ENCODE measurements at places on chromosomes 3 and 15.

- H3K27me3 ChIP-seq, result no peaks in the 10 kb centered on the region
- H3K36me3 ChIP-seq, result no peaks in the 10 kb centered on the region
- no peak for DNase-seq
- H3K27ac ChIP-seq, result no peak overlapping the region
- H3K4me1 ChIP-seq, result no peaks in the 10 kb centered on the region
- no peak overlapping the region for H3K4me3 ChIP-seq
Measured at GRCh38 chr3:49462222-49462621, 7.8 kb upstream of the DAG1 start.

DNA sequence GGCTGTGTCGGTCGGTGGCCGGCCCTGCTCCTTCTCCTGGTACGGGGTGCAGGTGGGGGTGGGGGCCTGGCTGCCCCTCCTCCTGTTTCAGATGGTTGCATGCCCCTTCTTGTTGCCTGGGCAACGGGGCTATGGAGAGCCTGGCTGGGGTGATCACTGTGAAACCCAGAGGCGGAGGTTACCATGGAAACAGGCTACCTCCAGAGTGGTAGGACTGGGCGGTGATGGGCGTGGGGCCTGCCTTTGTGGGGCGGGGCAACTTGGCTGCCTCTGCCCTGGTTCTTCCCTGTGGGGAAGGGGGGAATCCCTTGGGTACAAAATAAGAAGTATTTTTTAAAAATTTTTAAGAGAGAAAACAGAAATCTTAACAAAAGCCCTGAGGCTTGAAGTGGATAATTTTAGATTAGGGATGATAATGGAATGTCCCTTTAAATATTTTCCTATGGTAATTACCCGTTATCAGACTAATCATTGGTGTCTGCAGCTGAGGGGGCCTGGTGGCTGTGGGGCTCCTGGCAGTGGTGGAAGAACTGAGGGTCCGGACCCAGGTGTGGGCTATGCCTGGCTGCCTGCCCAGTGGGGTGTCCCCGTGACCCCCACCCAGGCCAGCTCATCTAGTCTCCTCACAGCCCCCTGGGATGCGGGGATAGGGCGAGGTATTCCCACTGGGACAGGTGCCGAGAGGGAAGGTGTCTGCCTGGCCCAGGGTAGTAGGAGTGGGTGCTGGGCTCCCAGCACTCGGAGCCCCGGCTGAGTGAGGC is 32.5 kb downstream of the PLXNA1 start:
- H3K36me3 ChIP-seq, result no peaks in the 10 kb centered on the region
- DNase-seq, result no peak
- no peaks in the 10 kb centered on the region for H3K27me3 ChIP-seq

DNA sequence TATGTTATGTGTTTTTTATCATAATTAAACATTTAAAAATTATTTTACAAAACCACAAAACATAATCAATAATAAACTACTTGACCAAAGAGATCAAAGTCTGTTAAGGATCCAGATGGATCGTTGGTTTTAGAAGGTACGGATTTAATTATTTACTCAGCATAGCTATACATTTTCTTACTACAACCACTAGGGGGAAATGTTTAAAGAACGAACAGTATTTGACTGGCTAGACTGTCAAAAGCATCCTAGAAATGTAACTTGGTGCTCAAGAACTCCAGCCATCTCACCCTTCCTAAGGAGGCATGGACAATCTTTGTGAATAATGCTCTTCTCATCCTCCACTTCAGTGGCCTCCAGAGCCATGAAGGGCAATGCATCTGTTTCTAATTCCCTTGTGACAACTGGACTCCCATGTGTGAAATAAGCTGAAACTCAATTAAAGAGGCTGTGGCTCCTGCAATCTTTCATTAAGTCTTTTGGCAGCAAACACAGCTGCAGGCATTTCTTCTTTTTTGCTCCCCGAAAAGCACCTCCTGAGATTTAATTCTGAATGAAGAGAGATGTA is 94.7 kb upstream of the TUSC7 start:
- no peak overlapping the region for H3K27ac ChIP-seq
- H3K4me1 ChIP-seq, result no peaks in the 10 kb centered on the region
- H3K27me3 ChIP-seq, result no peaks in the 10 kb centered on the region
- H3K36me3 ChIP-seq, result no peaks in the 10 kb centered on the region

DNA sequence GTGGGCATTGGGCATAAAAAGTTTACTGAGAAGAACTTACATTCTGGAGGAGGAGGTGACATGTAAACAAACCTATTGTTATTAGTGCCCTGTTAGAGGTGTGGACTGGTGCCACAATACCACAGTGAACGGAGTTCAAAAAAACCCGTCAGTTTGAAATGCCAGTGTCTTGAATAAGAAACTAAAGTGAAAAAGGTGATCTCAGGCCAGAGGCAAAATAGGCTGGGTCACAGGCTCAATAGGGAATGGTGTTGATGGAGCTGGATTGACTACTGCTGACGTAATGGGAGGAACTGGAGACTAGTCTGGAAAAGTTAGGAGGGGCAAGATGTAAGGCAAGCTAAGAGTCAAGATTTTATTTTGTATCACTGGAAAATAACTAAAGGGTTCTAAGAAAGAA is 1.6 kb upstream of the DCBLD2 start:
- no peak overlapping the region for H3K27ac ChIP-seq
- no peaks in the 10 kb centered on the region for H3K36me3 ChIP-seq
- H3K4me1 ChIP-seq, result peaks cover 12% of the 10 kb centered on the region
- no peak for DNase-seq
- H3K4me3 ChIP-seq, result no peak overlapping the region

- no peaks in the 10 kb centered on the region for H3K27me3 ChIP-seq
- H3K27ac ChIP-seq, result peak overlapping the region; percentile 52
- H3K36me3 ChIP-seq, result peaks cover 4% of the 10 kb centered on the region
- DNase-seq, result no peak
- peaks cover 49% of the 10 kb centered on the region for H3K4me1 ChIP-seq
- H3K4me3 ChIP-seq, result no peak overlapping the region
Measured at GRCh38 chr3:30602946-30603345, 3.5 kb upstream of the TGFBR2 start.

DNA sequence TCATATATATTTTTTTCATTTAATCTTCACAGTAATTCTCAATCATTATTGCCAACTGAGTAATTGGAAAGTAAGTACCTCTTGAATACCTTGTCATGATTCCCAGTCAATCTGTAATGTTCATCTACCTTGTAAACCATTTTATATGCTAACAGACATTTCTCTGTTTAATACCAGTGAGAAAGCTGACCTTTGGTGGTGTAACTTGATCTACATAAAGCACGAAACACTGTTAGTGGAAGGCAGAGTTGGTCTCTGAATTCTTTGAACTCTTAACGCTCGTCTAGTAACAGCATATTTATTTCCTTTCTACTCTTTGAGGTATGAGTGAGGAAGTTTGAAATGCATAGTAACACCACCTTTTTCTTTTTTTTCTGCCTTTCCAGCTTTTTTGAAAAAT is 59.5 kb downstream of the SLC25A26 start:
- no peak for DNase-seq
- H3K27ac ChIP-seq, result peak overlapping the region; percentile 42
- H3K36me3 ChIP-seq, result peaks cover 2% of the 10 kb centered on the region
- no peak overlapping the region for H3K4me3 ChIP-seq
- H3K27me3 ChIP-seq, result no peaks in the 10 kb centered on the region

DNA sequence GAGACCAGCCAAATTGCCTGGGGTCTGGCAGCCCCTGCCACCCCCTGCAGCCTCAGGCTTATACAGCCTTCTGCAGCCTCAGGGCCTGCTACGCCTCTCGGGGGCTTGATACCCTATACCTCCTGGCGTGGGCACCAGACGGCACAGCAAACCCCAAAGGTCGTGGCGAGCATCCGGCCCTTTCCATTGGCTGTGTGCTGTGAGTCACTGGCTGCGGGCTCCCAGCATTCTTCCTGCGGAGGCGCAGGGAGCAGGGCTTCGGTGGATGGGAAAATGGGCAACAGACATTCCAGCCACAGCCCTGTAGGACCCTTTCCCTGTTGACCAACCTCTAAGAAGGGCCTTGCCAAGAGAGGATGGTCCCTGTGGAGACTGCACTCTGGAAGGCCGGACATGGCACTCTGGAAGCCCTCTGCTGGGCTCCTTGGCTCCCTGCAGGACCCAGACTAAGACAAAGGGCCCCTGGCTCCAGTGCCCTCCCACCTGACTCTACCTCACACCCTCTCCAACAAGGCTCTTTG is 59.6 kb downstream of the ITGA11 start:
- peaks cover 1% of the 10 kb centered on the region for H3K27me3 ChIP-seq
- no peak for DNase-seq
- H3K4me1 ChIP-seq, result no peaks in the 10 kb centered on the region
- H3K27ac ChIP-seq, result no peak overlapping the region
- H3K4me3 ChIP-seq, result no peak overlapping the region
- no peaks in the 10 kb centered on the region for H3K36me3 ChIP-seq

- H3K4me1 ChIP-seq, result no peaks in the 10 kb centered on the region
- H3K27me3 ChIP-seq, result peaks cover 7% of the 10 kb centered on the region
- H3K36me3 ChIP-seq, result no peaks in the 10 kb centered on the region
- H3K27ac ChIP-seq, result no peak overlapping the region
Measured at GRCh38 chr3:133280586-133280985, 119.3 kb upstream of the BFSP2 start.

DNA sequence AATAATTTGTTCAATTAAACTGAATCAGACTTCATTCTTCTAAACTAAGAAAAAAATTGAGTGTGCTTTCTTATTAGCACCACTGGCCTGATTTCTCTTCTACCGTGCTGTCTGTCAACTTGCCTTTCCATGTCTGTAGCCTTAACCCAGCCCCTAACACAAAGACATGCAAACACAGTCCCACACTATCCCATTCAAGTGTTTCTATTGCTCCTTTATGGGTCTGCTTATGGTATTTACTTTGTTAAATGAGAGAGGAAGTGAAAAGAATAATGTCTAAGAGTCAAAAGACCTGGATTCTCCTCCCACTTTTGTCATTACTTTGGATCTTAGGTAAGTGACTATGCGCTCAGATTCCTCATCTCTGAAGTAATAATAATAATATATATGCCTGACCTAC is 55.3 kb downstream of the GTF2E1 start:
- no peak overlapping the region for H3K4me3 ChIP-seq
- no peak for DNase-seq
- no peak overlapping the region for H3K27ac ChIP-seq
- H3K27me3 ChIP-seq, result no peaks in the 10 kb centered on the region
- H3K4me1 ChIP-seq, result no peaks in the 10 kb centered on the region
- H3K36me3 ChIP-seq, result no peaks in the 10 kb centered on the region

DNA sequence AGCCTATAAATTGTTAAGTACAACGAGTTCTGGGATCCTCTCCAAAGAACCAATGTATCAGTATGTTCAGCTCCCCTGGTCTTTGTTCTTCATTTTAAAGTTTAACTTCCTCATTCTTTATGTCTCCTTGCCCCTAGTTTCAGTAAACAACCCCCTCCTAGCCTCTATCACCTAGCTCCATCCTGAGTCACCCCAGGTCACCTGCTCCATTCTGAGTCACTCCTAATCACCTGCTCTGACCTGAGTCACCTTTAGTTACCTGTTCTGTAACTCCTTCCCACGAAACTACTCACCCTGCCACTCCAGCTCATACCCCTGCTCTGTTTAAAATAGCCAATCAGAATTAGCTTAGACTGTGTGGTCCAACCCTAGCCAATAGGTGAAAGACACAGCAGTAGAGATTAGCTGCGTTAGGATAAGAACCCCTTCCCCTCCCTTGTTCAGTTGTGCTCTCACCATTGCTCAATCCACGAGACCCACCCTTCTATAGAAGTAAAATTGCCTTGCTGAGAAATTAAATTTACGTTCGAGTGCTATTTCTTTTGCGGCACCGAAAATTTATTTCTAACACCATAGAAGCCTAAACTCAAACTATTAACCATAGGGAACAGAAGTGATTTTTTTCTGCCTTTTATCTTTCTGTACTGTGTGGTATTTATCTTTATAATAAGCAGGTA is 245.0 kb upstream of the ADAMTS9 start:
- H3K27ac ChIP-seq, result no peak overlapping the region
- H3K4me3 ChIP-seq, result no peak overlapping the region
- H3K4me1 ChIP-seq, result no peaks in the 10 kb centered on the region
- DNase-seq, result no peak
- H3K27me3 ChIP-seq, result no peaks in the 10 kb centered on the region
- no peaks in the 10 kb centered on the region for H3K36me3 ChIP-seq

GRCh38 chr3:38562467-38562925 is 66.4 kb downstream of the EXOG start:
- H3K4me3 ChIP-seq, result no peak overlapping the region
- no peaks in the 10 kb centered on the region for H3K27me3 ChIP-seq
- H3K36me3 ChIP-seq, result no peaks in the 10 kb centered on the region
- no peak overlapping the region for H3K27ac ChIP-seq

- H3K27ac ChIP-seq, result no peak overlapping the region
- no peaks in the 10 kb centered on the region for H3K27me3 ChIP-seq
- no peak for DNase-seq
- no peak overlapping the region for H3K4me3 ChIP-seq
Measured at GRCh38 chr3:52439426-52440248, 5.3 kb downstream of the SEMA3G start.

GRCh38 chr3:120498556-120499346 is 48.0 kb upstream of the FSTL1 start:
- H3K27me3 ChIP-seq, result peaks cover 8% of the 10 kb centered on the region
- H3K27ac ChIP-seq, result no peak overlapping the region
- peaks cover 1% of the 10 kb centered on the region for H3K36me3 ChIP-seq
- no peak overlapping the region for H3K4me3 ChIP-seq
- H3K4me1 ChIP-seq, result no peaks in the 10 kb centered on the region

DNA sequence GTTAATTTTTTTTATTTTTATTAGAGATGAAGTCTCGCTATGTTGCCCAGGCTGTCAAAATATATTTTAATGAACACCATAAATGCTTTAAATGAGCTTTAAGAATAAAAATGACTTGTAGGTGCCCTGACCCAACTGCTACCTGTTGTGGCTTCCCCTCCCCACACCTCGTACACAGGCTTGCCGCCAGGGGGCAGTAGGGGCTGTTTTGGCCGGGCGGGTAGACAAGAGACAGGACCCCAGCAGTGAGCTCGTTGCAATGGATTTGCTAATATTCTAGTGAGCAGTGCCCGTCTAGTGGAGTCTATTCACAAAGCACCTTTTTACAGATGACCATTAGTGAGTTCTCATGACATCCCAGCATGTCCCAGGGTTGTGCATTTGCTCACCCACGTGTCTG is 418.1 kb downstream of the OCA2 start:
- no peaks in the 10 kb centered on the region for H3K36me3 ChIP-seq
- H3K4me3 ChIP-seq, result no peak overlapping the region
- H3K4me1 ChIP-seq, result no peaks in the 10 kb centered on the region
- no peak overlapping the region for H3K27ac ChIP-seq
- DNase-seq, result no peak
- H3K27me3 ChIP-seq, result no peaks in the 10 kb centered on the region

GRCh38 chr3:10193692-10194327 is 29.1 kb downstream of the IRAK2 start:
- H3K27me3 ChIP-seq, result no peaks in the 10 kb centered on the region
- H3K4me1 ChIP-seq, result peaks cover 84% of the 10 kb centered on the region
- peak overlapping the region; percentile 41 for H3K4me3 ChIP-seq
- no peak for DNase-seq
- peak overlapping the region; percentile 98 for H3K27ac ChIP-seq

GRCh38 chr3:65819896-65820295 is 218.8 kb downstream of the MAGI1 start:
- H3K27ac ChIP-seq, result no peak overlapping the region

- peaks cover 22% of the 10 kb centered on the region for H3K36me3 ChIP-seq
- H3K4me1 ChIP-seq, result peaks cover 17% of the 10 kb centered on the region
- no peak for DNase-seq
- no peak overlapping the region for H3K27ac ChIP-seq
Measured at GRCh38 chr3:120773932-120774331, 31.4 kb downstream of the GTF2E1 start.

GRCh38 chr15:41630616-41631217 is 29.5 kb upstream of the MGA start:
- H3K27ac ChIP-seq, result no peak overlapping the region
- H3K36me3 ChIP-seq, result no peaks in the 10 kb centered on the region
- H3K27me3 ChIP-seq, result no peaks in the 10 kb centered on the region
- H3K4me3 ChIP-seq, result no peak overlapping the region
- no peak for DNase-seq
- peaks cover 6% of the 10 kb centered on the region for H3K4me1 ChIP-seq

All from activated CD8-positive, alpha-beta memory T cell treated with anti-CD3 and anti-CD28 coated beads, Interleukin-2, amount 10 ng/mL, durations not matched to agents 7 days and 5 days (primary cell).